Right atrium auricular region (tissue), 2 donors: ENCODE measurements at places on chromosomes 1 and 21.

DNA sequence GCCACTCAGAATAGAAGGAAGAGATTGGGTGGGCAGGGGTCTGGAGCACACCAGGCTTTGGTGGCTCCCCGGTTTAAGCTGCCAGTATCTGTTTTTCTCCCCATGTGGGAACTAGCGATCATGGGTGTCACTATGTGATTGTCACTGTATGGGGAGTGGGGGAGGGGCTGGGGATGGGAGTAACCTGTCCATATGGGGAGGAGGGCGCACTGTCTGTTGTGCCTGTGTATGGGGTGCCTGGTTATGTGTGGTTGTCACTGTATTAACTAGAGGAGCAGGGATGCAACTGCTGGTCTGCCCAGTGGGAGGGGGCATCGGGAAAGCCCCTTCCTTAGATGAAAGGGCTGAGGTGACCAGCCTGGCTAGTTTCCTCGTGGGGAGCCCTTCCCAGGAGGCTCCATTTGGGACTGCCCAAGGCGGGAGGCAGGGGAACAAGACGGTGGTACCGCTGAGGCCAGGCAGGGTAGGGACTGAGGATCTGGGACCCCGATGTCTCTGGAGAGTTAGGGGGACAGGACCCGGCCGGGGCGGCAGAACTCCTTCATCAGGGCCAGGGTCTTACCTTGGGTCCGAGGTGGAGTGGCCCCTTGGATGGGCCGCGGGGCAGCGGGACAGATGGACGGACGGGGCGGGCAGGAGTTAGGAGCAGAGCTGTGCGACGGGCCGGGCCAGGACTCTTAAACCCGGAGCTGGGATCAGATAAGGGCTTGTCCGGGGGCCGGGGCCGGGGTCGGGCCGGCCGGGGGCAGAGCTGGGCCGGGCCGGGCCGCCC, at the start of gene KCNJ10:
KCNJ10 (minus strand) TSS at position 701 of the 772 bp plus-strand sequence. CDS start 27,628 bp downstream, outside the sequence.
- no peak for DNase-seq

DNA sequence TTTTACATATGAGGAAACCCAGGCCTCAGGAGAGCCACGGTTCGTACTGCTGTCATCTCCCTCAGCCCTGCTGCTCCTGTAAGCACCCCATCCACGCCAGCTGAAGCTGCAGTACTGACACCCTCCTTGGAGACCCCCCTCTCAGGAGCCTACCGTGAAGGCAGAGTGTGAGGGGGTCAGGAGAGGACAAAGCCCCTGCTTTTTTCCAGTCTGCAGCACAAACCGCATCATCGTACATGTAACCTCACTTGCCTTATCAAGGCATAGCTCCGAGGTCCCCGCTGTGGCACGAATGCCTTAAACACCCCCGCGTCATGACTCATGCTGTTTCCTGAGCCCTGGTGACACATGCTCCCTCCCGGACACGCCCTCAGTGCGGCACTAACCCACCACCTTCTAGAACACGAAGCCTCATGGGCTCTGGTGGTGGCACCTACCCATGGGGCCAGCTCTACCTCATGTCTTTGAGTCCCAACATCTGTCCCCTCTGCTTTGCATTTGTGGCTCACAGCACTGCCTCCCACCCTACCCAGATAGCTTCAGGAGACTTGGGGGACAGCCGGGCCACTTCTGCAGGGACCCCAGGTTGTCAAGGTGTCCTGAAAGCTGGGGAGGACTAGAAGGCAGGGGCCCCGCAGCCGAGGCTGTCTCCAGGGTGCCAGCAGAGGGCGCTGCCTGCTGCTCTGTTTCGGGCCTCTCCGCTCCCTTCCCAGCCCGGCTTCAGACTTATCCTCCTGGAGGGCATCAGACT, 4.9 kb downstream of the SH3BGRL3 start:
- DNase-seq: peak; percentile 95

GRCh38 chr1:116020668-116021272, 44.5 kb downstream of the SLC22A15 start:
- DNase-seq: peak; percentile 63

DNA sequence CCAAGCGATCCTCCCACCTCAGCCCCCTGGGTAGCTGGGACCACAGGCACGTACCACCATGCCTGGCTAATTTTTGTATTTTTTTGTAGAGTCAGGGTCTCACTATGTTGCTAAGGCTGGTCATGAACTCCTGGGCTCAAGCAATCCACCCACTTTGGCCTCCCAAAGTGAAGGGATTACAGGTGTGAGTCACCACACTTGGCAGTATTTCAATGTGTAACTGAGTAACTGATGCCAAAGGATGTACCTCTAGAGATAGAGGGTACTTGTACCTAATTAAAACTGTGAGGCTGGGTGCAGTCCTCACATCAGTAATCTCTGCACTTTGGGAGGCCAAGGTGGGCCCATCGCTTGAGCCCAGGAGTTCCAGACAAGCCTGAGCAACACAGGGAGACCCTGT, 258.7 kb upstream of the DMRTA2 start:
- no peak for DNase-seq

DNA sequence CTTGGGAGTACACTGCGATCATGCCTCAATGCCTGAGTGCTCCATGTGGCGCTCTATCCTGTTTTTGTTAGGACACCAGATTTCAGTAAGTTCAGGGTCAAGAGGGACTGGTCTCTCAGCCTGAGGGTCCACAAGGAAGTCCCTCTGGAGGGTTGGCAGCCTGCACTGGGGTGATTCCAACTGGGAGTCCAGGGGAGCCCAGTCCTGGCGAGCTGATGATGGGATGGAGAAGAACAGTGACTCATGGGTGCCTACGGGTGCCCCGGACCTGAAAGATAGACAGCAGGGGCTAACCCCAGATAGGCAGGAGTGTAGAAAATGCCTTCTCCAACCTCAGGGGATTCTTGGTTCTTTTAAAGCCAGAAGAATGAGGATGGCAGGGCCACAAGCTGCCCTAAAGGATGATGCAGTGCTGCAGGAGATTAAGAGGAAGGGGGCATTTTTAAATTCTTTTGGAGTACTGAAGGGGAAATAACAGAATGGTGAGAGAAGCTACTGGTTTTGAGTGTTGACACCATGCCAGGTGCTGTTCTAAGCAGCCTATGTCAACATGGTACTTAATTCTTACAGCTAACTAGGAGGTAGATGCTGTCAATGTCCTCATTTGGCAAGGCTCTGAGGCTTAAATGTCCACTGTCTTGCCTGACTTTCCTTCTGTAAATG, 68.4 kb upstream of the TLR5 start:
- DNase-seq: no peak

- no peak for DNase-seq
Observed at GRCh38 chr1:54883349-54884102, 3.5 kb downstream of the DHCR24 start.

DNA sequence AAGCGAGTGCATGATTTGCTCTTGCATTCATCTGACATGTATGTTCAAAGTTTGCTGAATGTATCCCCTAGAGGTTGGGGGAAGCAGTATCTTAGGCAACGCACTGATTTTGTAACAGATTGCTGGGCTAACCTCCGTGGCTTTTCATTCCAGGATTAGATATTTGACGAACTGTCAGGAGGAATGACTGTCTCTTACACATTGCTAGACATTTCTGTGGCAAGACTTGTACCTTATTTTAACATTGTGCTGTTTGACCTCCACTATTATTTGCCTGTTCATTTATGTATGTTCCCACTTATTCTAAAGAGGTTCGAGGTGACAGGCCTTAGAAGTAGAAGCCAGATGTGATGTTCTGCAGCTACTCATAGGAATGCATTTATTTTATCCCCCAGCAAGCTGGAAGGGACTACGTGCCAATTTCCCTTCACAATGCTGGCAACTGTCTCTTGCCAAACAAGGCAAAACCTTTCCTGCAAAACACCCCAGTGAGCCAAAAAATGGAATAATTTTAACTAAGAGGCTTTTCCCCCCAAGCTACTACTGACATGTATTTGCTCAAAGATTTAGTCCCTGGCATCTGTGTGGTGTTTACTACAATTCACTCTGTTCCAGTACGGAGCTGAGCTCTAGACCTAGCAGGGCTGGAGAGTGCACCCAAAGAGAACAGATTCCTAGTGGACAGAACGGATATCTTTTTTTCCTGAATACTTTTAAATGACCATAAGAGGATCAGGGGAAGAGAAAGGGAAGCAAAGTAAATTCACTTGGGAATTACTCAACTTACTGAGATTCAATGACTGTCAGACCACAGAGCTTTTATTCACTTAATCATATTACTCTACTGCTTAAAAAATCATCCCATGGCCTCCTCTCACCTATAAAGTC, 646.2 kb downstream of the SMYD3 start:
- no peak for DNase-seq

GRCh38 chr1:205849619-205850355, at the start of gene PM20D1:
TSS of gene PM20D1 (minus strand) at chr1:205850132. CDS start at chr1:205850072, 60 bp downstream.
- DNase-seq: peak; percentile 82

DNA sequence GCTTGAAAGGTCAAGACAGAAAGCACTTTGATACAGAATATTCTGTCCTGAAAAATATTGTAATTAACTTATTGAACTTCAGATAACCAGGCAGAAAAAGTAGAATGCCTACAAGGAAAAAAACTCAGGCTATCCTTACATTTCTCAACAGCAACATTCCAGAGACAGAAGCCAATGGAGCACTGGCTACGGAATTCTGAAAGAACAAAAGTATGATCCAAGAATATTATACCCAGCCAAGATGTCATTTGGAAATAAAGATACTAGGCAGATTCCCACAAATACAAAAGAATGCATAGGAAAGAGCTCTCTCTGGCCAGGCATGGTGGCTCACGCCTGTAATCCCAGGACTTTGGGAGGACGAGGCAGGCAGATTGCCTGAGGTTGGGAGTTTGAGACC, 5.8 kb upstream of the PPT1 start:
- DNase-seq: no peak
